RKO (cell line): ENCODE measurements at places on chromosomes 7 and 10.

DNA sequence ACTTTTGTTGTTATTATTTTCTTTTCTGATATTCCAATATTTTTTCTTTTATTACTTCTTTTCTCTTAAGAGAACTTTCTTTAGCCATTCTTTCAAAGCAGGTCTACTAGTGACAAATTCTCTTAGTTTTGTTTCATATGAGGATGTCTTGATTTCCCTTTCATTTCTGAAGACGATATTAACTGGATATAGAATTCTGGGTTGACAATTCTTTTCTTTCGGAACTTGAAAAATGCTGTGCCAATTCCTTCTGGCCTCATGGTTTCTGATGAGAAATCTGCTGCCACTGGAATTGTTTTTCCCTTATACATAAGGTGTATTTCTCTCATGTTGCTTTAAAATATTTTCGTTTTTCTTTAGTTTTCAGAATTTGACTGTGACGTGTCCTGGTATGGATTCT, 97.0 kb upstream of the KIF5B start:
- DNase-seq: no peak

DNA sequence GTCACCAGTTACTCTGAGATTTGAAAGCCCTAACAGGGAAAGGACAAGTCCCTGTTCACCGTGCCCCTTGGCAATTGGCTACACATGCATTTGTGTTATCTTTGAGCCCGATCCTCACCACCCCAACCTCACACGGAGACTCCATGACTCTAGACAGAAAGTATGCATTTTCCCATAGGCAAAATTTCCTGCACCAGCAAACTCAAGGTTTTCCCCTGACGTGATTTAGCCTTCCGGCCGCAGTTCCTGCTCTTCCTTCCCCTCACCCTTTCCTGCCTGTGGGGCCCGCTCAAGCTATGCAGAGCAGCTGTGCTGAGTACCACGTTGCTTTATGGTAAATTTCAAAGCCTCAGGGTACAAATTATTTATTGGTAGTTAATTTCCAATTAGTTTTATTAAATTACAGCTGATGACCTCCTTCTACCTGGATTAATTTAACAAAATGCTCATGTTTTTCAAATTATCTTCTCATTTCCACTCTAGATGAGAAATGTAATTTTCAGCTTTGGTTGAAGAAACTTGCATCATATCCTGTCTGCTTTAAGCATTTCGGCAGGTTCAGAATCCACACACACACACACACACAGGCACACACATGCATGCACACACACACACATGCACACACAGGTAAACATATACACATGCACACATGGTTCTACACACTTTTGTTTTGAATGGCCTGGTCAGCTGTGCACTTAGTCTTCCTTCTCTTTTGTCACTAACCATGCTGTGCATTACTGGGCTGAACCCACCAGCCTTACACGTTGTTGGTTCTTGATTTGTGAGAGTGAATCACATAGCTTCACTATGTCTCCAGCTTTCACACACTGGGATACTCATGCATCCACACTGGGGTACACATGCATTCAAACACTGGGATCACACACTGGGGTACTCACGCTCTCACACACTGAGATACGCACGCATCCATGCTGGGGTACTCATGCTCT, 283.1 kb upstream of the PITRM1 start:
- DNase-seq: no peak

DNA sequence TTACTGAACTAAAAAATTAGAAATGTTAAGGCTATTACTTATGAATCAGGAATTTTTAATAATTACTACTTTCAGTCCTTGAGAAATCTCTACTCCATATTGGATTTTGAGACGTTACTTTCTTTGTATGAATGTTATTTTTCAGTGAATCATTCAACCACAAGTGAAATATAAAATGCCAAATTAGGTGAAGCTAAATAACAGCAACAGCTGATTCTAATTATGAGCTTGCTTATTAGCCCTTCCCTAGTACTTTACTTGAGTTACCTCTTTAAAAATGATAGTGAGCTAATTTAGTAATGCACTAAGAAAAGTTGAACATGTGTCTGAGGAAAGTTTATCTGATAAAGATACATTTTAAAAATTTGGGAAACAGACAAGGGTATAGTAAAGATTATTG, 51.4 kb downstream of the PCGF5 start:
- no peak for DNase-seq

GRCh38 chr7:49635800-49636199, 137.6 kb upstream of the VWC2 start:
- no peak for DNase-seq

DNA sequence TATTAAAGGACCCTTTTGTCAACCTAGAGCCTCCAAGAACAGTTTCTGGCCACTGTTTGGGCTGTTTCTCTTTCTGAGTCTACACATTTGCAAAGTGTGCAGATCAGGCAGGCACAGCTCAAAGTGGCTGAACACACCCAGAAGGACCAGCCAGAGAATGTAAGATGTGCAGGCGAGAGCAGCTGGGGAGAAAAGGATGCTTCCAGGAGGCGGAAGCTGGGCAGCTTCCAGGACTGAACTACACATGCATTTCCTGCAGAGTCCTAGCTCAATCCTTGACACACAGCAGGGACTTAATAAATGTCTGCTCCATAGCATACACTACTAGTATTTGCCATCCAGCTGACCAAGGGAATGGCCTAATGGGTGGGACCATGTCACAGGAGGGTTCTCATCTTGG, 70.9 kb downstream of the CTBP2 start:
- no peak for DNase-seq
